ENCODE measurements at places on chromosomes 5 and 9.

DNA sequence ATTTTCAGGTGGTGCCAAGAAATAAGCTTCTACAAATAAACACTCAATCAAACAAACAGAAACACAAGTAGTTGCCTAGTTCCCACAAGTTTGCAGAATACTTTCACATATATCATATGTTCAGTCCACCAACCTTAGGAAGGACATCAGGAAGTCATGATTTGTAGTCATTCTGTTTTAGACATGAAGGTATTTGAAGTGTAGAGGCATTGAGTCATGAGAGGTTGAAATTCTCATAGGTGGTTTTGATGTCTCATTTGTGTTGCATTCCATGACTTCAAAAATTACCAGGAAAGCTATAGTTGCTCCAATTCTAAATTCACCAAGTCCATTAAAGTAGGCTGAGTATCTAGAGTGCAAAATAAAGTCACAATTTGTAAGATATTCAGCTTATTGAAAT lies 159.0 kb downstream of the KCTD16 start:
- no peak for DNase-seq

GRCh38 chr9:135906291-135907005 lies 898 bp downstream of the CAMSAP1 start:
- DNase-seq = no peak

DNA sequence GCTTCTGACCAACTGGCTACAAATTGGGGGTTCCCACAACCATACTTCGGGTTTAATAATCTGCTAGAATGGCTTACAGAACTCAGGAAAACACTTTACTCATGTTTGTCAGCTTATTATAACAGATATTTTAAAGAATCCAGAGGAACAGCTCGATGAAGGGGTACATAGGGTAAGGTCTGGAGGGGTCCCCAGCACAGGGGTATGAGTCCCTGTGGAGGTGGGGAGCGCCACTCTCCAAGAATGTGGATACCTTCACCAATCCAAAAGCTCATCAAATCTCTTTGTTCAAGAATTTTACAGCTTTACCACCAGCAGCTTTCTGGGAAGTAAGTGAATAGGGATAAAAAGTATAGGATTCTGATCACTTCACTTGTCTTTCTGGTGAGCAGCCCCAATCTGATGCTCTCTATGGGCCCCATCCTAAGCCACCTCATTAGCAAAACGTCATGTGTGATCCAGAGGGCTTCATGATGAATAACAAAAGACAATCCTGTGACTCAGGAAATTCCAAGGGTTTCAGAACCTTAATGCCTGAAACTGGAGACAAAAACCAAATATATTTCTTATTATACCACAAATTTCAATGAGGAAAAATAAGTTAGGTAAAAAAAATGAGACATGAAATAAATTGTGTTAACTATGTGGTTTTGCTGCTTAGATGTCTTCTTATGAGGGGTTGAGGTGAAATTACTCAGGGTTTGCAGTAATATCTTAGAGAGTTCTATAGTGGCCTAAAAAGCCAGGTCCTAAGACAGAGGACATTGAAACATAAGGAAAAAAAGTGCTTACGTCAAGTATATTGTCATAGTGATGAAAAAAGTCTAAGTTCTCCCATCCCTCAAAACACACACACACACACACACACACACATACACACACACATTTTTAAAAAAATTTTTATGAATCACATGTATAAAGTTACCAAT lies 290.5 kb downstream of the ANXA1 start:
- no peak for DNase-seq

DNA sequence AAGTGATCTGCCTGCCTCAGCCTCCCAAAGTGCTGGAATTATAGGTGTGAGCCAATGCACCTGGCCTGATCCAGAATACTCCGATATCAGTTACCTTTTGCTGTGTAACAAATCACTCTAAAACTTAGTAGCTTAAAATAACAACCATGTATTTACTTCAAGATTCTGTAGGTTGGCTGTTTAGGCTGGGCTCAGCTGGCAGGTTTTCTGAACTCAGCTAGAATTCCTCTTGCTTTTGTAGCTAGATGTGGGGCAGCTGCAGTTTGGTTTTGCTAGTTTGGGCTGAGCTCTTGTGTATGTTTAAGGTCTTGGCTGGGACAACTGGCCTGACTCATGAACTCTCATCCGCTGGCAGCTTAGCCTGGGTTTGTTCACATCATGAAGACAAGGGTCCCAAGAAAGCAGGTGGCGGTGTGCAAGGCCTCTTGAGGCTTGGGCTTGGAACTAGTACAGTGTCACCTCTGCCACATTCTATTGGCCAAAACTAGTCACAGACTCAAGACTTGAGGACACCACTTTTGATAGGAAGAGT lies 138.3 kb upstream of the SHB start:
- DNase-seq = no peak

- DNase-seq = no peak
These were observed 928 bp downstream of the HACD4 start for GRCh38 chr9:21030389-21031035.

DNA sequence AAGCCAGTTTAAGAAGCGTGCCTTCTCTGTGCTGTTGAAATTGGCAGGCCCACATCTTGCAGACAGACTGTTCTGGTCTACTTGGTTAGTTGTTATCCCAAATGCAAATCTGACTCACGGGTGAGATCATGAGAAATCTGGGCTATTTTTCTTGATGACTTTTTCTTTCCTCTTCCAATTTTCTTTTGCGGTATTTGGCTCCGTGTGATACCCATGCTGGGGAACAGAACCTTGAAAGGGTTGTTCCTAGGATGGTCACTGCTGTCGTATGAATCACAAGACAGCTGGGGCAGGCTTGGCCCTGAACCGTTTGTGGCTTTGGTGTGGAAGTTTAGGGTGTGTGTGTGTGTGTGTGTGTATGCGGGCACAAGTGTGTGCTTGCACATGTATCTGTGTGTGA lies 24.6 kb downstream of the PDZD2 start:
- no peak for DNase-seq

GRCh38 chr5:117943541-117943940 lies 1044.8 kb downstream of the DTWD2 start:
- DNase-seq = no peak

DNA sequence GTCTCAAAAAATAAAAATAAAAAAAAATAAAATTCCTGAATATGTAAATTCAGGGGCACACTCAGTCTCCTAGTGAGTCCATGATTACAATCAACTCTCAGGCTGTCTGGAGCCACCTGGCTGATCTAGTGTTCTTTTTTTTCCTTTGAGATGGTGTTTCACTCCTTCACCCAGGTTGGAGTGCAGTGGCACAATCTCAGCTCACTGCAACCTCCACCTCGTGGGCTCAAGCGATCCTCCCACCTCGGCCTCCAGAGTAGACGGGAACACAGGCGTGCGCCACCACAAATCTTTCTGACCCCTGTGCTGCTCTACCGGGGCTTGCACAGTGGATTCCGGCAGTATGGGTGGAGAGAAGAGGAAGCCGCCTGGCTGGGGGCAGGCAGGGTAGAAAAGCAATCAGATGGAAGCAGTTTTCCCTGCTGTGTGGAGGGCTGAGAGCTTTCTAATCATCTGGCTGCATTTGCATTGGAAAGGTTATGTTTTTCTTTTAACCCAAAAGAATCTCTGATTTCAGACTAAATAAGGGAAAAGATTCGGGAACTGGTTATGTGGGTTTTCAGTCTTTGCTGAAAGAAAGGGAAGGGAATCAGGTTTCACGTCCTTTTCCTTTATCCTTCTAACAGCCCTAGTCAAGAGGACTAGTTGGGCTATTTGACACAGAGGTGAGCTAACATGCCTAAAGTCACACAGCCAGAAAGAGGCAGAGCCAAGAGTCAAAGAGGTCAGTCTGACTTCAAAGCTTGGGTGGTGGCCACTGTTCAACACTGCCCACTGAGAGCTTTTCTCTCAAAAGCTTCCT lies 26.3 kb upstream of the CORO2A start:
- no peak for DNase-seq

GRCh38 chr9:110047232-110047954 lies 160.6 kb downstream of the C9orf152 start:
- DNase-seq = no peak

DNA sequence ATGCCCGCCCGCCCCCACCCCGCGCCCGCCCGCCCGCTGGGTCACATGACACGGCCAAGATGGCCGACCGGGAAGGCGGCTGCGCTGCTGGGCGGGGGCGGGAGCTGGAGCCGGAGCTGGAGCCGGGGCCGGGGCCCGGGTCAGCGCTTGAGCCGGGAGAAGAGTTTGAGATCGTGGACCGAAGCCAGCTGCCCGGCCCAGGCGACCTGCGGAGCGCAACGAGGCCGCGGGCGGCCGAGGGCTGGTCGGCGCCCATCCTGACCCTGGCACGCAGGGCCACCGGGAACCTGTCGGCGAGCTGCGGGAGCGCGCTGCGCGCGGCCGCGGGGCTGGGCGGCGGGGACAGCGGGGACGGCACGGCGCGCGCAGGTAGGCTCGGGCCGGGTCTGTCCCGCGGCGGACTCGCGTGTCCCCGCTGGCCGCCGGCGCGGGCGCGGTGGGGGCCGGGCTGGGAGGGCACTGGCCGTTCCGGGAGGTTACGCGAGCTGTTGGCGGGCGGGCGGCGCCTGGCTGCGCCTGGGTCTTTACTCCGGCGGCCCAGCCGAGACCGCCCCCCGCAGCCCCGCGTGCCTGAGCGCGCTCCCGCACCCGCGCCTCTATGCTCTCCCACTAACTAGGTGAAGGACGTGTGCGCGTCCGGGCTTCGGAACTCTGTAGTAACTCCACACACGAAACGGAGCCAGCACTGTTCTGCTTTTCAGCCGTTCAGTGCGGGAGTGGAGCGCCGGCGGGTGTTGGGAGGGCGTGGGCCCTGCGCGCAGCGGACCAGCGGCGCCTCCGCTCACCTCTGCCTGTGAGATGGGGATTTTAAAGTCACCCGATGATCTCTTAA lies at the start of gene RUFY1:
RUFY1 (plus strand) TSS at position 44 of the 832 bp plus-strand sequence; CDS start at position 60, 16 bp downstream.
- DNase-seq = peak; percentile 84

DNA sequence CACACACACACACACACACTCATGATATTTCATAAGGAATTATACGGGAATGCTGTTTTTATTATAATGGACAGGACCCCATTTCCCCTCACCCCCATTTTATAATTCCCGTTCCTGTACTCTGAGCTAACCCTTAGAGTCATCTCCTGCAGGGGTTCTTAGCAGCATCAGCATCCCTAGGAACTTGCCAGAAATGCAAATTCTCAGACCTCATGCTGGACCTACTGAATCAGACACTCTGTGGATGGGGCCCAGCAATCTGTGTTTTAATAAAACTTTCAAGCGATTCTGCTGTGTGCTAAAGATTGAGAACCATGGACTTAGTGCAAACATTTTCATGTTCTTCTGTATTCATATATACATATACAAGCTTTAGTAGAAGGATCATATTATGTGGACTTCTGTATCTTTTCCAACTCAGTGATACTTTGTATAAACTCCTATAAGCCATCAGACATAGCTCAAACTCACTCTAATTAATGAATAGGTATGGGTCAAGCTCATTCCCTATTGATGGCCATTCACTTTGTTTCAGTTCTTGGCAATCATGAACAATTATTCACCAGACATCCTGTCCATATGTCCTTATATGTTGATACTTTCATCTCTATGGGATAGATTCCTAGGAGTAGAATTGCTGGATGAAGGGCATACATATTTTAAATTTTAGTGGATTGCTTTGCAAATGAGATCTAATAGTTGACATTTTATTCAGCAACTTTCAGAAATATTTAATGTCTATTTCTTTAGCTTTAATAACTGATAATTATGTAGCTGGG lies 65.5 kb downstream of the ARHGEF28 start:
- no peak for DNase-seq

- DNase-seq = no peak
These were observed 8.2 kb downstream of the PDLIM7 start for GRCh38 chr5:177489119-177489716.

DNA sequence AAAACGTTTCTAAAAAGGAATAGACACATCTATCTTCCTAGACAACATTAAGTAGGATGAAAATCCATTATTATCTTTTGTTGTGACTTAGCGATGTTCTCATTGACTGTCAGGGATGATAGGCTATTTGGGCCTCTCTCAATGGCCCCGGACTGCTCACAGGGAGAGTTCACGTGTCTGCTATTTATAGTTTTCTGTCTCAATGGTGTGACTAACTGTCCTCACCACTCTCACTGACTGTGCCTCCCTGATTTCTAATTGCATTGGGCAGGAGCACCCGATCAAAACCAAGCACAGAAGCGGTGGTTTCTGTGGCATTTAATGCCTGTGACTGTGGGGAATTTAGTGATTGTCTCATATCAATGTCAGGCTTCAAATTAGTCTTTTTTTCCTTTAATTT lies 286.7 kb upstream of the KLF9 start:
- no peak for DNase-seq

- DNase-seq = no peak
These were observed 187.1 kb upstream of the GRIN3A start for GRCh38 chr9:101925498-101925897.

DNA sequence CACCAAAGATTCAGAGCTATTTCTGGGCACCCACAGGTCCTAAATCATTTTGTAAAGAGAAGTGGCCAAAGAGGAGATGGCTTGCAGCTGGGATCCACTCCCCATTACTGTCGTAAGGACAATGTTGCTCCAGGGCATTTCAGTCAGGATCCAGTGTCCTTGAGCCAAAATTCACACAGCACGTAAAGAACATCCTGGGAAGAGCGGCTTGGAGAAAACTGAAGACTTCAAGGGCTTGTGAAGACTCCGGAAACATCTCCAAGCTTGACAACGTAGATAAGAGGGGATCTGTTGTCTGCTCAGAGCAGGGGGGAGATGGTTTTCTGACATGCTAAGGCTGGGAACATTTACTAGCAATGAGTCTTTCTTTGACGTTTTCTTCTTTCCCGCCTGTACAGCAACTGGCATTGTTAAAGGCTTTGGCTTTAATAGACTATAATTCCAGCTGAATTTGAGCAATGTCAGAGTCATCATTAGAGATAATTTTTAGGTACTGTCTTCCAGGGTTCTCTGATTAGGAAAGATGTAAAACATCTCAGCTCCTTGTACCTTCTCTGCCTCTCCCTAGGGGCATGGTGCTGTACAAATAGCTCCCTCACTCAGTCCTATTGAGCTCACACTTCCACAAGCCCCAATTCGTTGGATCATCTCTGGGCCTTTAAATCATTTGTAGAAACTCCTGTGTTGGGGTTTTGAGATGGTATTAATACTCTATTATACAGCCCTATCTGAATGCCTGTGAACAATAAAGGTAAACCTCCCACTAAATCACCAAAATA lies 39.7 kb downstream of the EGFLAM start:
- DNase-seq = no peak

GRCh38 chr9:35763181-35763580 lies 9.1 kb upstream of the MSMP start:
- DNase-seq = no peak

GRCh38 chr9:130197386-130197785 lies 25.2 kb downstream of the NCS1 start:
- DNase-seq = no peak

All from NCI-H345 (cell line).